ENCODE measurements at places on chromosomes 16 and 17. TPM values are rescaled to one million over a fixed set of nuclear protein-coding genes. Genes with fewer than 3 reads are reported as not detected.

CES1 gene
- not detected for total RNA-seq

SLC2A4 gene
- 0.56 TPM for total RNA-seq

C17orf100 gene
- 0.71 TPM for total RNA-seq

PRSS22 gene
- total RNA-seq = 23.4 TPM

RNF112 gene
- not detected for total RNA-seq

SEC14L5 gene
- total RNA-seq = 0.09 TPM

SPNS3 gene
- not detected for total RNA-seq

PKMYT1 gene
- 82.7 TPM for total RNA-seq
